ENCODE measurements at places on chromosomes 1 and 21.

DNA sequence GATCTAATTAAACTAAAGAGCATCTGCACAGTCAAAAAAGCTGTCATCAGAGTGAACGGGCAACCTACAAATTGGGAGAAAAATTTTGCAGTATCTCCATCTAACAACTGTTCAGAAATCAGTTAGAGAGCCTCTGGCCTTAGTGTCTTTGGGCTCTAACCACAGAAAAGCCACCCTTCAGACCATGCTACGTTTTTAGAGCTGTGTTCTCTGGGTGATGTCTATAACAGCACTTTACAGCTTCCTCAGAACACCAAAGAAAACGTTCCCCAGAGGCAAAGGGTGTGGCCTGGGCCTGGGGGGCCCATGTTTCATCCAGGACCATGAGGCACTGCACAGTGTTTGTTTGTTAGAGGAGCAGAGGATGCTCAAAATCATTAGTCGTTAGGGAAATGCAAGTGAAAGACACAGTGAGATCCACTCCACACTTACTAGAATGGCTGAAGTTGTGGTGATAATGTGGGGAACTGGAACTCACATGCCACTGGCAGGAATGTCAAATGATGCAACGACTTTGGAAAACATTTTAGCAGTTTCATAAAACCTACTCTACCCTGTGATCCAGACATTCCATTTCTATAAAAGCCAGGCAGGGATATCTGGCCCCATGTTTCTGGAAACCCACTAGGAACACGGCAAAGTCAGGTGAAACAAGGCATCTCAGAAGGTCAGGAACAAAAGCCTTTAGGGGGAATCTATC, 250.4 kb upstream of the HOOK1 start:
- DNase-seq = no peak

DNA sequence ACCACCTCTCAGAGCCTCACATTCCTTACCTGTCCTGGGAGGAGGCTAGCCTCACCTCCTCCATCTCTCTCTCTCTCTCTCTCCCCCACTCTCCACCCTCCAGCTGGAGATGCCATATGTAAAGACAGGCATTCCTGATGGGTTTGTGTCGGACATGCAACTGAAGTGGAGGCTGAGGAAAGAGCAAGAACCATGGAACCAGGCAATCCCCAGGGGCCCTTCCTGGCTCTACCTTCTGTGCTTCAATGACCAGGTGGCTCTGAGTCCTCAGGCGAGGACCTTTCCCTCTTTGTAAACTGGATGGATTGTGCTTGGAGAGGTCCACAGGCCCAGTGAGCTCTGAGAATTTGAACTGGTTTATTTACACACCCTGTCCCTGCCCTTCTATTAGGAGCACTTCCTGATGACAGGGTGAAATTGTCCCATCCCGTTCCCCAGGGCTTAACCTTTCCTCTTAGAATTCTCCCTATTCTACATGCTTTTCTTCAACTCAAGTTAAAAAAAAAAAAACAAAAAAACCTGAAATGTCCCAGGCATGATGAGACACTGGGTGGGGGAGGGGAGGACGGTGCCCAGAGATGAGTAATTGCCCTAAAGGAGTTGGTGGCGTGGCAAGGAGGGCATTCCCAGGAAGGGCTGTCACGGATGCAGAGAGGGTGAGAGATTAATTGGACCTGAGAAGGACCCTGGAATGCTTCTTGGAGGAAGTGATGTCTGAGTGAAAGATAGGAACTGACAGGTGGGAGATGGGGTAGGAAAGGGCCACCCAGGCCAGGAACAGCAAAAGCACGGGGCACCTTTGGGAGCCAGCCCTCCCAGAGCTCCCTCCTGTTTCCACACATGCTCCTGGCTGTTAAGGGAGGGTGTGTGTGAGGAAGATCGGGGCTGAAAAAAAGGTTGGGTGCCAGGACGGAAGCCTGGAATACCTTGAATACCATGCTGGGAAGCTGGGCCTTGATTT, 50.2 kb upstream of the WASF2 start:
- DNase-seq = no peak

- DNase-seq = no peak
Observed at GRCh38 chr1:233718057-233718456, 104.2 kb downstream of the KCNK1 start.

- no peak for DNase-seq
Observed at GRCh38 chr21:44524414-44525371, 15.3 kb downstream of the KRTAP10-1 start.

DNA sequence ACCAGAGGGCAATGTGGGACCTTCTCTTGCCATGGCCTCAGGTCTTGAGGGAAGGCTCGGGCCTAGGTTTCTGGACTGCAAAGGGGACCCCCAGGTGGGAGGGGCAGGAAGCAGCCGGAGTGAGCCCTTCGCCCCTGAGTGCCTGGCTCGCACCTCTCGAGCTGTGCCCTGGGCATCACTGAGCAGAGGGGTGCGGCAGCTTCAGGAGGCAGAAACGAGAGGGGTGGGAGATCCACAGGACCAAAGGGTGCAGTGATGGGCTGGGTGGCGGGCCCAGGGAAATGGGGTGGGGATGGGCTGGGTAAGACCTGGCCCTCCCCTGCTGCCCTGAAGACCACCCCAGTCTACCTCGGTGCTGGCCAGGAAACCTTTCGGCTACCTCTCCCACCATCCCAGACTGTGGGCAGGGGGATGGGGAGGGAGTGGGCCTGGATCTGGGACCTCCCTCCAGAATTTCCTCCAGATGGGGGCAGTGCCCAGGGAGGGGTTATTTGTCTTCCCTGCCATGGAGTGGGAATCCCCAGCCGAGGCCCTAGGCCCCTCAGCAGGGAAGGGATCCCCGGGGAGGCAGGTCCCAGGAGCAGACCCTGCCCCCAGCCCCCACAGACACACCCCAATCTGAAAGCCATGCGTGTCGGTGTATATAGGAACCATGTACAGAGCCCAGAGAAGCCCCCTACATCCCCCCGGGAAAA, 21.3 kb downstream of the A3GALT2 start:
- DNase-seq = no peak

- no peak for DNase-seq
Observed at GRCh38 chr1:200668514-200669313, 993 bp downstream of the DDX59 start.

DNA sequence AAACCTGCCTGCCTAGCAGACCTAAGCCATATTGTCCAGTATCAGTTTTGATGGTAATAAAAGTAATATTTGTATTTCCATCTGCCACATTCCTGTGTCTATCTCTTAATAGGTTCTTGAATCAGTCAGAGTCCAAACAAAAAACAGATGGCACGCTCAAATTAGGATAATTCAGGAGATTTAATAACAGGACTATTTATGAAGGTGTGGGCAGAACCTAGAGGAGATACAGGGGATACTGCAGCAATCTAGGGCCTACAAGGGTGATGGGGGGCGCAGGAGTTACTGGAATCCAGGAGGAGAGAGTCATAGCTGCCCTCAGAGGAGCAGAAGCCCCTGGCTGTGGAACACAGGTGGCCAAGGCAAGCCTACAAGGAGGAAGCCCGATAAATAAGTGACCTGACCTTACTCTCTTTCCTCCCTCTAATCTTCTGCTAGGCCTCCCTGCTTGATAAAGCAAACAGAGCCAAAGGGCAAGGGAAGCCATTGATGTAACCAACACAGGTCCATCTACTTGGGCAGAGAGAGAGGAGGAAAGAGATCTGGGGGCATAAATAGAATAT, 11.9 kb upstream of the HYI start:
- DNase-seq = no peak

DNA sequence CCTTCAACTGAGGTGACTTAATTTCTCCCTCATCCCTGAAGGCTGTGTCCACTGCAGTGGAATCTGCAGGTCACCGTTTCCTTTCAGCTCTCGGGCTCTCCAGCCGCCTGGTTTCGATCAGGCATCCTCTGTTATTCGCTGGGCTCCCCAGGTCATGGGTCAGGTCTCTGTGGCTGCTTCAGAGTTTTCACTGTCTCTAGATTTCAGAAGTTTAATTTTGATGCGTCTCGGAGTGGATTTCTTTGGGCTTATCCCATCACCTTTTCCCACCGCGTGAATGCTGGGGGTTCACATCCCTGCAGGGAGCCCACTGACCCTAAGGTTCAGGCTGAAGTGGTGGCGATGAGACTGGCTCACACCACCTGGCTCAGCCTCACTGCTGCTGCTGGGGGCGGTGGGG, 3.3 kb downstream of the ACTRT2 start:
- DNase-seq = no peak

DNA sequence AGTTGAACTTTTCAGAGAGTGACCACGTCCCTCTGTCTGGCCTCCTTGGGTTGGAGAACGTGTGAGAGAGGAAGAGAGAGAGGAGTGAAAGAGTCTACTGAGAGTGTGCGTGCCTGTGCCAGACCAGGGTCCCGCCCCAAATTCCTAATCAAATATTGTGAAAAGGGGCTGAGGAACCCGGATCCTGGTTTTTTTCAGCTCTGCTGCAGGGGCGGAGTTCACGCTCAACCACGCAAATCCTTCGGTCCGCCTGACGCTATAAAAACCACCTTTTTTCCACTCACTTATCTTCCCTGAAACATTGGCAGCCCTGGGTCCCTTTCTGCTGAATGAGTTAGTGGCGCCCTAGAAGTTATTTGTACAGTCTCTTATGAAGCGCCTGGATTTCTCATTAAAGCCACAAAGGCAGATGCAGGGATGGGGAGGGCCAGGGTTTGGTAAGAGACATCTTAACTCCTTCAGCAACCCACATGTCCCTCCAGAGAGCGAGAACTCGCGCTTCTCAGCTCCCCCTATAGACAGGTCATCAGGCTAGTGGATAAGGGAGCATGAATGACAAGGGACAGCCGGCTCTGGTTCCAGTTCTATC, at the start of gene FMOD:
FMOD (minus strand) TSS at position 86 of the 589 bp plus-strand sequence. CDS start 2,852 bp downstream, outside the sequence.
- DNase-seq = peak; percentile 74

DNA sequence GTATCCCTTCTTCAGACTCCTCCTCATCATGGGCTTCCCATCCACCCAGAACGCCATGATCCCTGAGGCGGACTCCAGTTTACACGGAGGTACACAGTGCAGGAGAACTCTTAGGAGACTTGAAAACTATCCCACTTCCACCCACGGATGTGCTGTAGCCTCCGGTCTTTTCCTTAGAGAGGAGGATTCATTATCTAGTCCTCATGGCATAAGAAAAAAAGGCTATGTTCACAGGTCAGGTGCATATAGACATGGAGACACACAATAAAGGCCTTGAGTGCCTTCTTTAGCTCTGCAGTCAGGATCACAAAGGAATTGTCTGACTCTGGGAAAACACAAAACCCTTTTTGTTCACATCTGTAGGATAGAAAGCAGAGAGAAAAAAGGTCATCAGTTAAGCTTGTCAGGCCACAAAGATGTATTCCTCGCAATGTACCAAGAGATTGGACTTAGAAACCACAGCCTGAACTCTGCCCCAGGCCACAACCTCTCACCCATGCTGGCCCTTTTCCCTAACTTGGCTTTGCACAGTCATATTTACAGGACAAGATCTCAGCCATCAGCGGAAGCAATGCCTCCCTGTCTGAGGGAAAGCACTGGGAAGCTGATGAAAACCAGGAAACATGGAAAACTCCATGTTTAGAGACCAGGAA, 9.0 kb downstream of the CRP start:
- DNase-seq = no peak

- DNase-seq = no peak
Observed at GRCh38 chr1:48566492-48566891, 94.5 kb upstream of the SPATA6 start.

DNA sequence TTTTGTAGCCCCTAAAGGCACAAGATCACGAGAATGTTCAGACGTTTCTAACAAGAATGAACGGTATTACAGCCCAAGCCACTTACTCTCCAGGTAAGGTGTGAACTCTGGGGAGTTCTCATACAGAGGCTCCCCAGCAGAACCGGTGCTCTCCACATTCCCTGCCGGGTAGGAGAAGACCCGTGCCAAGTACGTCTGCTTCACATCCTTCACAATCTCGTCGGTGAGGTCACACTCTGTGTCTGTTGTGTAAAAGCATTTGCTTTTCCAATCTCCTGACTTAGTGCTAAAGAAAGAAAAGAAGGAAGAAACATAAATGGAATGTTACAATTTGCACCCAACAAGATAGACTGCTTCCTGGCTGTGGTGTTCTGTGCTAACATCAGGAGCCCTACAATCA, 5.7 kb downstream of the F3 start:
- no peak for DNase-seq

DNA sequence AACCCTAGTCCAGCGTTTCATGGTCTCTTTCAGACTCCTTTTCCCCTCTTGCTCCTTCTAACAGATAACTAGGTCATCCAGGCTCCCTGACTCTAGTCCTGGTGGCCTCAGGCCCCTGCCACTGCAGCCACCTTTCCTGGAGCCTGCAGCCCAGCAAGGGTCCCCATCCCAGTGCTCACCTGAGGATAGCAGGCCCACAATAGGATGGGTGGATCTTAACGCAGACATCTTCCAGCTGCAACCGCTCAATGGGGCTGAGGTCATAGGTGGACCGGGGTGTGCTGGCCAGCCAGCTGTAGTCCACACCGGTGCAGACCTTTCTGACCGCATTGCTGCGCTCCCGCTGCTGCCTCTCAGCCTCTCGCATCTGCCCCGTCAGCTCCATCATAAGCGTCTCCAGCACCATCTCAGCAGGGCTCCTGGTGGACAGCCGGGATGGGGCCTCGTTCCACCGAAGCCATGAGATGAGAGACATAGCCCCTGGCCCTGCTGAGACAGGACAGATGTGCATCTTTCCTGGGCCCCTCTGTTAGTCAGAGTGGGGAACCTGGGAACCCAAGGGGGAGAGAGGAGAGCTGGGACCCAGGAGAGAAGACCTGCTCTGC, 10.9 kb downstream of the RD3 start:
- no peak for DNase-seq

GRCh38 chr1:155173478-155174323, at the start of gene TRIM46:
TSS of gene TRIM46 (plus strand) at chr1:155173849. CDS start at chr1:155173967, 118 bp downstream.
- peak; percentile 63 for DNase-seq

- no peak for DNase-seq
Observed at GRCh38 chr1:42942444-42942843, 16.2 kb downstream of the SLC2A1 start.

- no peak for DNase-seq
Observed at GRCh38 chr1:14929547-14930246, 223.8 kb upstream of the TMEM51 start.

- no peak for DNase-seq
Observed at GRCh38 chr1:61687901-61688300, 37.0 kb downstream of the TM2D1 start.

GRCh38 chr1:63976006-63976405, 202.2 kb downstream of the ROR1 start:
- DNase-seq = no peak

DNA sequence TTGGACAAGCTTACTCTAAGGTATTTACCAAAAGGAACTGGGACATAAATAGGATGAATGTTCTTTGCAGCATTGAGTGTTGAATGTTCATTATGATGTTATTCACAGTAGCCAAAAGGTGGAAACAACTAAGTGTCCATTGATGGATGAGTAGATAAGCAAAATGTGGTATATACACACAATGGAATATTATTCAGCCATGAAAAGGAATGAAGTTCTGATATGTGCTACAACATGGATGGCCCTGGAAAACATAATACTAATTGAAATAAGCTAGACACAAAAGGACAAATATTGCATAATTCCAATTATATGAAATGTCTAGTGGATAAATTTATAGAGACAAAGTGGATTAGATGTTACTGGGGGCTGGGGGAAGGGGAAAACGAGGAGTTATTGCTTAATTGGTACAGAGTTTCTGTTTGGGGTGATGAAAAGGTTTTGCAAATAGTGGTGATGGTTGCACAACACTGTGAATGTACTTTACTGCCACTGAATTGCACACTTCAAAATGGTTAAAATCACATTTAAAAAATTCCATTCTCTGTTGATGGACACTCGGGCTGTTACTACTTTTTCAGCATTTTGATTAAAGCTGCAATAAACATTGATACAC, 2.9 kb downstream of the MTARC1 start:
- DNase-seq = no peak
